ENCODE measurements at places on chromosomes 7 and 10.

- no peak for DNase-seq
These were observed 32.1 kb upstream of the NANOS1 start for GRCh38 chr10:118997379-118997778.

- no peak for DNase-seq
These were observed 301.6 kb downstream of the SNX13 start for GRCh38 chr7:17638727-17639126.

DNA sequence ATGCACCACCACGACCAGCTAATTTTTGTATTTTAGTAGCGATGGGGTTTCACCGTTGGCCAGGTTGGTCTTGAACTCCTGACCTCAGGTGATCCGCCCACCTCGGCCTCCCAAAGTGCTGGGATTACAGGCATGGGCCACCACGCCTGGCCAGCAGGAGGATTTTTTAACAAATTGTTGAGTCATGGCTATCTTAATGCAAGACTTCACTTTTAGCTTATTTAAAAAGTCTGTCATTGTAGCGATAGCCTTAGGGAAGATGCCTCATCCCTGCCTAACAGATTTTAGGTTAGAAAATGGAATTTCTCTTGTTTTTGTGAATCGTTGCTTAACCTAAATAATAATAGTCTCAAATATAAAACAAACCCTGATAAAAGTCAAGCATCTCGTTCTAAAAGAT lies 35.5 kb downstream of the PPP2R2D start:
- no peak for DNase-seq

DNA sequence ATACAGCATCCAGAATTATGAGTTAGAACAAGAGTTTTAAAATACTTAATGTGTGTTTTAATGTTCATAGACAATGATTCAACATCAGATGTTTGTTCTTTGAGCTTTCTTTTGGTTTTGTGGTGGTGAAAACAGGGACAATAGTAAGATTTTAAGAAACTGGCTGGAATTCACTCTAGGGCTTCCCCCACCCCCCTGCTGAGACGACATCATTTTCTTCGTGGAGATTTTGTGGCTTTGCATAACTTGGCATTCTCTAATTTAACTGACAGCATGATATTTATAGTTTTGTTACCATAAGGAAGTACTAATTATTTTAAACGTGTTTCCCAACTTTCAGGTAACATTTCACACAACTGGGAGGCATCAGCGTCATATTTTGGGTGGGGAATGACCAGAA lies 184.1 kb downstream of the BICC1 start:
- no peak for DNase-seq

- DNase-seq, result no peak
These were observed 6.8 kb upstream of the GJD4 start for GRCh38 chr10:35598379-35598778.

DNA sequence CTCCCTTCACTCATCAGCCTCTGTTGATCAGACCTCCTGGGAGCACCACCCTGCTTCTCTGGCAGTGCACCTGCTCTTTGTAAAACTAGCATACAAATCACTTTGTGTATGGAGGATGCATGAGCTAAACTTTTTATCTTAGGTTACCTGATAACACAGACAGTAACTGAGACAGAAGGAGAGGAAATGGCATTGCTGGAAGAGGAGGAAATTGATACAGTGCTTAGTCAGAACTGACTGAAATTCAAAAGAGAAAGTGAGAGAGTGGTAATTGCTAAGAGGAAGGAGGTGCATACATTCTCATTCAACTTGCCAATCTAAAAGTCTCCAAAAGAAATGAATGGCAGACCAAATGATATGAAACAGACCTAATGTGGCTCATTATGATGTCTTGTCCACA lies 1120.7 kb downstream of the GATA3 start:
- DNase-seq, result no peak
